ENCODE measurements at places on chromosomes 4 and X.
A peak's percentile ranks its signal among the peaks of the same experiment; 100 is the strongest.

DNA sequence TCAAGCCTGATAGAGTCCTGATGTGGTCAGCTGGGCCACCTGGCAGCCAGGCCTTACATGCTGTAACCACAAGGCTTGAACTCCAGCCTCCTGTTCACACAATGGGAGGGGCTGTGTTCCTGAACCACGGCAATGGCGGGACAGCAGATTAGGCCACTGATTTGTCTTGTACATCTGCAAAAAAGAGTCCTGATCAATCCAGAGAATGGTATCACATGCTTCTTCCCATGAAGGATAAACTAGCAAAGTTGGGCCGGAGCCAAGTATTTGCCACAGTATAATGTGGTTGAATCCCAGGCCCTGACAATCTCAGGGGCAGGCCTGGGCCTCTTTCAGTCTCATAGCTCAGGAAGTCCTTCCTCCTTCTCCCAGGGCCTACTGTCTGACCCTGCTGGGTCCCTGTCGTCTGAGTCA, 2182.5 kb upstream of the AGA start:
- no peak for DNase-seq

DNA sequence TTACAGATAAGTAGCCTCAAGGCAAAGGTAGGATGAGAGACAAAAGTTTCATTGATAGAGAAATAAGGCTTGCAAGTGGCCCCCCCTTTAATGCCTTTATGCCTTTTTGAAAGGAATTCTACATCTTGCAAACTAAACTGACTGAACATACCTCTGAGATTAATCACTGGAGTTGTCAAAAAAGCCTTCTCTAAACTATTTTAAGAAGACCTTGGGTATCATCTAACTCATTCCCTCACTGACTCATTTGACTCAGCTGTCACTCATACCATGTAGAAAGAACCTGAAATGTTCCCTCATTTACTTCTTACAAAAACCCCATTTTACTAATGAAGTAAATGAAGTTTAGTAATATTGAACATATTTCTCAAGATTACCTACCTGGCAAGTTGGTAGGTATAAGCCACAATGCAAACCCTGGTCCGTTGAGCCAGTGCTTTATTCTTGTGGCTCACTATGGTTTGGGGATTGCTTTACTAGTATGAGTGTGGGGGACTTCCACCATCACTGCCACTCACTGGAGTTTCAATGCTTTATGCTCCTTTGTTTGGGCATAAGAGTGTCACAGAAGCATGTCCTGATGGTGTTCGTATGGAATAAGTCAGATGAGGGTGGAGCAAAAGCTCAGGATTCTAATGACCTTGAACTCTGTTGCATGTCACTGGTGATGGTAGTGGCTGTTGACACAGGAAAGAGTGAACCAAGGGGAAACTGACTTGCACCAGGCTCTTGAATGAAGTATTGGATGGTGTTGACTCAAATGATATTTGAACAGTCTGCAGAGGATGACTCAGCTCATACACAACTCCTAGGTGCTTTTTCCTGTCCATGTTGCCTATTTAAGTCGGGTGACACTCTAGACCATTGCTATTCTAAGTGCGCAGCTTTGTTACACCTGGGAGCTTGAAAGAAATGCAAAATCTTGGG, 305.5 kb upstream of the EMCN start:
- DNase-seq = no peak

GRCh38 chr4:10031668-10032590, 10.6 kb upstream of the SLC2A9 start:
- peak; percentile 44 for DNase-seq

DNA sequence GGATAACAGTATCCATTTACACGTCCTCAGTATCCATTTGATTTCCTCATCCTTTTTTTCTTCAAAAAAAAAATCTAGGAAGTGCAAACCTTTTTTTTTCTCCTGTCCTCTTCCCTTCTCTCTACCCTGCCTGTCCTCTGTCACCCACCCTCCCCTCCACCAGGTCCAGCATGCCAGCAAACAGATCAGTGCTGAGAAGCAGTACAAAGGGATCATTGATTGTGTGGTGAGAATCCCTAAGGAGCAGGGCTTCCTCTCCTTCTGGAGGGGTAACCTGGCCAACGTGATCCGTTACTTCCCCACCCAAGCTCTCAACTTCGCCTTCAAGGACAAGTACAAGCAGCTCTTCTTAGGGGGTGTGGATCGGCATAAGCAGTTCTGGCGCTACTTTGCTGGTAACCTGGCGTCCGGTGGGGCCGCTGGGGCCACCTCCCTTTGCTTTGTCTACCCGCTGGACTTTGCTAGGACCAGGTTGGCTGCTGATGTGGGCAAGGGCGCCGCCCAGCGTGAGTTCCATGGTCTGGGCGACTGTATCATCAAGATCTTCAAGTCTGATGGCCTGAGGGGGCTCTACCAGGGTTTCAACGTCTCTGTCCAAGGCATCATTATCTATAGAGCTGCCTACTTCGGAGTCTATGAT, 1.7 kb downstream of the SLC25A4 start:
- no peak for DNase-seq

DNA sequence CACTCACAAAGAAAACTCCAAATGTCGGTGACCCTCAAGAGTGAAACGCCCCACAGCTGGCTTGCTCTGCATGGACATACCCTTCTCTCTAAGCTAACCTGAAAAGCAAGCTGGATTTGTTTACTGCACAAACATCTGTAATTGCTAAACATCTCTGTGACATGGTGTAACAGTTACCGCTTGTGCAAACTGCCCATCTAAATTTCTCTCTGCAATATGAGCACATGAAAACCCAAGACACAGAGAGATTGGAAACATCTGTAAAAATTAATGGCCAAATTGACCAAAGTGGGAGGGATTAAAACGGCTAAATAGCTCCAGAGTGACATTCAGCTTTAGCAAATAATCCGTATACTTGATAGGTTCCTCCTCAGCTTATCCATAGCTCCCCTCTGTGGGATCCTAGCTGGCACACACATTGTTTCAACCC, 155.0 kb upstream of the MAP3K15 start:
- DNase-seq = no peak

GRCh38 chr4:40931841-40932240, 182.1 kb downstream of the NSUN7 start:
- no peak for DNase-seq

- DNase-seq = no peak
Measured at GRCh38 chr4:5120468-5120867, 69.2 kb downstream of the STK32B start.

- DNase-seq = no peak
Measured at GRCh38 chrX:52352551-52352950, 16.3 kb upstream of the XAGE2 start.

GRCh38 chr4:10803713-10804343, 119.3 kb upstream of the CLNK start:
- DNase-seq = no peak

Measured in right forelimb (tissue), 1 donor.